ENCODE measurements at places on chromosomes 7 and 10.

- no peak for DNase-seq
Observed at GRCh38 chr7:114942446-114943175, 20.7 kb downstream of the MDFIC start.

DNA sequence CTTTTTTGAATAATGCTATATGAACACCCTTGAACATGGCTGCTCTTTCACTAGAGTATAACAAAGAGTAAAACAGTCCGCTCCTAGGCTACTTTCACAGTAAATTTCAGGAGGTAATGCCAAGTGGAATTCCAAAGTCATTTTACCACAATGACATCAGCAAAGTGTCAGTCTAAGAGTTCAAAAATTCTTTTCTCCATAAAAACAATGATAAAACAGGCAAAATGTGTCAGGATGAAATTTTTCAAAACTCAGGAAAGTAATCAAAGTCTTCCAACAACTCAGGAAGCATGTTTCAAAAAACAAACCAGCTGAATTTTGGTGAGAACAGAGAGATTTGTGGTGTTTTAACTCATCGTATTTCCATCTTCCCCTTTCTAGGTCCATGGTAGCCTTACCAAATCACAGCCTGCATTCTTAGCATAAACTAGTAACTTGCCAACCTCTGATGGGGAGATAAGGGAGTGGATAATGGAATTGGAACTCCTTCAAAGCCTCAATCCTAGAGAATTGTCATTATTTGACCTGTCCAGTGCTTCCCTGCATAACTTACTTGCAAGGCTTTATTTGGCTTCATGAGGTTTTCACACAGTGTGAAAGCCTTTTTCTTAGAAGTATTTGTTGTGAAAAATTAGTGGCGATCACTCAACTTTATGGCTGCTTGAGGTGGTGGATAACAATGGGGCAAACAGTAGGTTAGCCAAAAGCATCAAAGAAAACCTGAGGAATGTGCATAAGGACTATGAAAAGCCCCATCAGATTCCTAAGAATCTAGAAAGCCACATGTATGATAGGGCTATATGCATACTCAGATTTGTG, 302.7 kb downstream of the HDAC9 start:
- DNase-seq = peak; percentile 33

GRCh38 chr10:44962870-44963738, 3.5 kb downstream of the RASSF4 start:
- DNase-seq = no peak

- no peak for DNase-seq
Observed at GRCh38 chr7:31027161-31027965, 24.7 kb upstream of the ADCYAP1R1 start.

- DNase-seq = no peak
Observed at GRCh38 chr10:132564690-132565089, 27.1 kb downstream of the INPP5A start.

- DNase-seq = no peak
Observed at GRCh38 chr7:151924001-151924400, 32.2 kb upstream of the GALNTL5 start.

DNA sequence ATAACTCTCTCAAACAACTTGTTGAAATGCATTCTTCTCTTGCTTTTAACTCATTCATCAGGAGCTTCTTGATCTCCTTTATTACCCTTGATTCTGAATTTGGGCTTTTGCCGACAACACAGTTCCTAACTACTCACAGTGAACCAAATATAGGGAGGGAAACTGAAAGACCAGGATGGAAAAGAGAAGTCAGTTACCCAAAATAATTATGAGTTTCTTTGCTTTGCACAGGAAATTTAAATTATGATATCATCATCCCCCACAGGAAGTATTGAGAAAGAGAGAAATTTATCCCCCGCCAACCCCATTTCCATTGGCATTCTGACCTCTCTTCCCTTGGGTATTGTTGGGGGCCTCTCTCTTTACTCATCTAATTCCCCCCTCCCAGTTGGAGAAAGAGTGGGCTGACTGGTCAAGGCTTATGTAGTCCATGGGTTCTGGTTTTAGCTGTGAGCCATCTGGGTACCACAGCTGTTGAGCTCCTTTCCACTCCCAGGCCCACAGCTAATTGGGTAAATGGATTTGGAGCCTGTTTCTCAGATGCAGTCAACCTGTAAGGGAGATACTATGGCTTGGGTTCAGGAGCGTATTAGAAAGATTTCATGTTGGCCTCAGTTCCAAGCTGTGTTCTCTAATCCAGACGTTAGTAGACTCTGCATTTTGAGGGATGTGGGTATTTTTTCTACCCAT, 109.0 kb downstream of the FZD1 start:
- no peak for DNase-seq

- no peak for DNase-seq
Observed at GRCh38 chr10:132994185-132994796, 51.9 kb upstream of the CFAP46 start.

GRCh38 chr10:29714096-29714874, 79.5 kb upstream of the SVIL start:
- peak; percentile 83 for DNase-seq

GRCh38 chr10:79403441-79404230, 41.8 kb downstream of the ZCCHC24 start:
- no peak for DNase-seq

DNA sequence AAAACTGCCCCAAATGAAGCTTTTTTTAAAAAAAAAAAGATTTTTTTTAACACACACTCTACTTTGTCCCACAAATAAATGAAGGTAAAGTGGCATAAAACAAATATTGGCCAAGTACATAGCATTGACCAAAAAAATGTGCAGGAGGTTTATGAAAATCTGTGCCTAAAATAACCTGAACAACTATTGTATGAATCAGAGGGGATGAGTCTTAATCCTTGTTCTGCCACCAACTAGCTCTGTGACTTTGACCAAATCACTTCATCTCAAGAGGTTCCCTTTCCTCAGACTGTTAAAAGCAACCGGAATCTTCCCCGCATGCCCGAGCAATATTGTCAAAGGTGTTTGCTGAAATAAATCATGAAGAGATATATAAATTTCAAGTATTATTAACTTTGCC, 150.4 kb upstream of the NEBL start:
- no peak for DNase-seq

GRCh38 chr7:108157606-108158335, 27.6 kb upstream of the LAMB4 start:
- DNase-seq = no peak

GRCh38 chr7:101271021-101271420, 26.1 kb upstream of the FIS1 start:
- no peak for DNase-seq

DNA sequence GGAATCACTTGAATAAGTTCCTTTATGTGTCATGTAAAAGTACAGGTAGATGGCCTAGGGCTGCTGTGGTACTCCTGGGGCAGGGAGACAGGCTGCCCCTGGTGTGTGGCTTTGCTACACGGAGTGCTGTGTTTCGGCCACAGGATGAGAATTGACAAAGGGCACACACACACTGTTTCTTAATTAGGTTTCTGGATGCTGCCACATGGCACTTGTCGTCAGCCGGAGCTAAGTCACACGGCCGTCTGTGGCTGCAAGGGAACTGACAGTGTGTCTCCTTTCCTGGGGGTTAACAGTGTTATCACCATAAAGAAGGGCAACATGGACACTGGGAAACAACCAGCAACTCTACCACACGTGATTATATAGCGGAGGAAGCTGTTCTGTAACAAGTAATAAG, 55.7 kb upstream of the CREB5 start:
- no peak for DNase-seq

DNA sequence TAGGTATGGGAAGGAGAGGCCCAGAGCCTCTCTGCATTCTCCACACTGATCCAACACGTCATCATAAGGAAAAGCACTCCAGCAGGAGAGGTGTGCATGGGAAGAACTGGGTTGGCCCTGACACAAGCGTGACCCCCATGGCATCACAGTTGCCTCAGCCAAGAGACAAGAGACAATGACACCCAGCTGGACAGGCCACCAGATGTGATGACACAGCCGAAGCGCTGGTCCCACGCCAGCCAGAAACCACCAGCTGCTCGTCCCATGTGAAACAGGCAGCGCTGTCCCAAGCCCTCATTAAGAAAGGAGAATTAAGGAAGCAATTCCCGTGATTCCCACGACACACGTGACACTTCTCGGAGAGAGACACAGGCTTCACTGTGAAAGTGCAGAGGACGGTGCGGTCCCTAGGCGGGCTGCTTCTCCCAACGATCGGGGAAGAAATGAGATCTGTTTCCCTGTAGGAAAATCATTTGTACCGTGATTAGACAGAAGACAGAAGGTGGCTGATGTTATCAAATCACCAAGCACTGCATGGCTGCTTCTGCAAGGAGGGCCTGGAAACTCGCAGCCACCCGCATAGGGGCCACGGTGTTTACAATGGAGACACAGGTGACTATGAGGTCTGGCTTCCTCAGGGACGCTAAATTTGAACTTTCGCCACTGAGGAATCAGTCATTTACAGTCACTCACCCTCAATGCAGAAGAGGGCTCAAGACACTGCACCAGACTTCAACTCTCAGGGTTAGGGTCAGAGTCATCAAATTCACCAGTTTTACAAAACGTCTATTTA, 74.5 kb downstream of the DIP2C start:
- peak; percentile 27 for DNase-seq

DNA sequence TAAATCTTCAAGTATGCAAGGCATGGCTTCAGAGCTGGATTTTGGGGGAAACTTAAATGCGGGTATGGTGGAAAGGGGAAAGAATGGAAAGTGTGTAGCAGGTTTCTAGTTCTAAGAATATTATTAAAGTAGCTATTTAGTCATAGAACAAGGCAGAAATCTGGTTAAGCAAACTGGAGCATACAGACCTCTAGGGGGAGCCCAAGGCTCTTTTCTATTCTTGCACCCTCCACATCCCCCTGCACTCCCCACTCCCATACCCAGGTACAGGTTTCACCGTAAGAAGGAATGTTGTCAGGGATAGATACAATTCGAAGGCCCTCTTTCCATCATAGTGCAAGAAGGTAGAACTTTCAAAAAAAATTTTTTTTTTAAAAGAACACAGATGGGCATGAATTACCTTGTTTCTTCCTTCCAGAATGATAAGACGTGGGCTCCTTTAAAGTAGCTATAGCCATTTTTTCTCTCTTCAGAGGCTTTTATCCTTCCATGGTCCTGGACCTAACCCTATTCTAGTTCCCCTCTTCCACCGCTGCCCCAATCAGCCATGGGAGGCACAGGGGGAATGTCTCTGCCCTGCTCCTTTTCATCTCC, 41.5 kb upstream of the SMIM30 start:
- peak; percentile 13 for DNase-seq

GRCh38 chr10:36451391-36451970, 673.9 kb upstream of the ANKRD30A start:
- no peak for DNase-seq

- DNase-seq = peak; percentile 96
Observed at GRCh38 chr10:4704034-4704545, 121.9 kb upstream of the AKR1E2 start.

DNA sequence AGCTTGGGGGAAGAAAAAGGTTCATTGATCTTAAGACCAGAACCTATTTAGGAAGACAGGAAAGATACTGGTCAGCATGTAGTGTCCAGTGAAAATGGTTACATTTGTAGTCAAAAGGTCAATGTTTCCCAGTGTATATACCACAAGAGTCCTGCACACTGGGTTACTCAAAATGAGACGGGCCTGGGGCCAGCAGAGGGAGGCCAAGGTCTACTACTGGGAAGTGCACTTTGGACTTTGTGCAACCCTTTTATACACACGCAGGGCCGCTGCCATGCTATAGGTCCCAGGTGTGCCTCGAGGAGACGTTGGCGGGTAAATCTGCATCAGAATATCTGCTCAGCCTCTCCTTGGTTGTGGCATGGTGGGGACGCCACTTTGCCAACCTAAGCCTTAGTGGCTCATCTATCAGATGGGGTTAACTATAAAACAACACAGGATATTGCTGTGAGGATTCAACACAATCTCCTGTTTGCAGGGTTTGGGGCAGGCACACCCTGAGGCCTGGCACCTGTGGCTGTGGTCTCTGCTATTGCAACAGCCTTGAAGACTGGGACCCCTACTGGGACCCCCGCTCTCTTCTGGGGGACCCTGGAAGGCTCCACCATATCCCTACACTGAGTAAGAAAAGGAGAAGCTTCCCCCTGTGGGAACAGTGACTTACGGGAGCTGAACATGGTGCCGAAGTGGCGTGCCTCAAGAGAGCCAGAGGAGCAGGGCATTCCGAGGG, 19.7 kb downstream of the CLRN3 start:
- DNase-seq = no peak

DNA sequence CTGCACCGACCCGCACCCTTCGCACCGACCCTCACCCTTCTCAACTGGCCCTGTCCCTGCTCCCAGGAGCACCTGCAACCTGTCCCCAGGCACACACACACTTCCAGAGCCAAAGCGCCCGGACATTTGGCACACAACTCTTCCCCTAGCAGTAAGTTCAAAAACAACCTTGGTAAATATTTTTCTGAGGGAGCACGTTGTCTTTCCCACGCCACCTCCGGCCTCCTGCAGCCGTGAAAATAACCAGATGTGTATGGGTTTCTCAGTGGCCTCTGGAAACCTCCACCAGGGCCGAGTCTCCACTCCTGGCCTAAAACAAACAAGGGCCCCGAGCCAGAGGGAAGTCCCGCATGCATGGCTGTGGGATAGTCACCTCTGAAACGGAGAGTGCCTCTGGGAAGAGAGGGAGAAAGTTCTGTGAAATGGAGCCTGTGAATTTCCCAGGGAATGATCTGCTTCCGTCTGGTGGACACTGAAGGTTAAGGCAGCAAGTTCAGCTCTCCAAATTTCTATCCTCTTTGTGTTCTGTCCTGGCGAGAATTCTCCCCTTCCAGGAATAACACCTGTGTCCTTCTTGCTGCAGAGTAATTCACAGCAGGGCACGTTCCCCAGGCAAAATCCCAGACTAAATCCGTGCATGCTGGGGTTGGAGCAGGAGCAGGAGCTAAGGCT, 15.8 kb downstream of the PODXL start:
- no peak for DNase-seq

- peak; percentile 47 for DNase-seq
Observed at GRCh38 chr7:54839575-54840213, 80.7 kb upstream of the SEC61G start.

- peak; percentile 76 for DNase-seq
Observed at GRCh38 chr7:140035400-140036223, 27.1 kb downstream of the PARP12 start.

- no peak for DNase-seq
Observed at GRCh38 chr7:74236284-74236683, 17.9 kb downstream of the RFC2 start.

- no peak for DNase-seq
Observed at GRCh38 chr7:158141221-158141582, 446.4 kb downstream of the PTPRN2 start.

DNA sequence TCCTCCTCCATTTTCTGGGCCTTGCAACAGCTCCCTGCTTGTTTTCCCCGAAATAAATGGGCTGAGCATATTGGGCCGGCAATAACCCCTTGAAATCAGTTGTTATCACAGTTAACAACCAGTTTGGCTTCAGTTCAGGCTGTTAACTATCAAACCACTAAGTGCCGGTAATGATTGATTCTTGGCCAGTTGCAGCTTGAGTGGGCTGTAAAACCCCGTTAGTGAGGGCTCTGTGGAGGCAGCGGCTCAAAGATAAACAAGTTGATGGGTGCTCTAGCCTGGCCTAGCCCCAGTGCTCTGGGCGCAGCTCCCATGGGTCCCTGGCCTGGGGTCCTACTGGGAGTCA, 8.3 kb downstream of the FGF8 start:
- no peak for DNase-seq

- no peak for DNase-seq
Observed at GRCh38 chr10:78450807-78451485, 417.3 kb downstream of the RPS24 start.

All from HFFc6 (cell line).